Fibroblast of upper back skin (primary cell): ENCODE measurements at places on chromosomes 4 and X.
A peak's percentile ranks its signal among the peaks of the same experiment; 100 is the strongest.

- DNase-seq = peak; percentile 93
Measured at GRCh38 chr4:143302536-143302935, 34.1 kb upstream of the GAB1 start.

DNA sequence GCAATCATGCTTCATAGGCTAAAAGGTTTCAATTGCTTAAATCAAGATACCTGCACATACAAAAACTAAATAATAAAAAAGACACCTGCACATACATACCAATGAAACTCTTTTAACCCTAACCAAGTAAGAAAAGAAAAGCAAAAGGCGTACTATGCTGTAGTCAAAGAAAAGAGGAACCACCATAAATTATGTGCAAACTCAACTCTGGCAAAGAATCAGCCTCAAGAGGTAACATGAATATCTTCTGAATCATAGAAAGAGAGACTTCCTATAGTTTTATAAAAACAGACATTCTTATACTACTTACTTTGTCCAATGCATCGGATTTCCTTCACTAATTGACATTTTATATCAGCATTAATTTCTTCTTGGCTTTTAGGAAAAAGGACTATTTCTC lies 29.3 kb downstream of the MMGT1 start:
- no peak for DNase-seq

DNA sequence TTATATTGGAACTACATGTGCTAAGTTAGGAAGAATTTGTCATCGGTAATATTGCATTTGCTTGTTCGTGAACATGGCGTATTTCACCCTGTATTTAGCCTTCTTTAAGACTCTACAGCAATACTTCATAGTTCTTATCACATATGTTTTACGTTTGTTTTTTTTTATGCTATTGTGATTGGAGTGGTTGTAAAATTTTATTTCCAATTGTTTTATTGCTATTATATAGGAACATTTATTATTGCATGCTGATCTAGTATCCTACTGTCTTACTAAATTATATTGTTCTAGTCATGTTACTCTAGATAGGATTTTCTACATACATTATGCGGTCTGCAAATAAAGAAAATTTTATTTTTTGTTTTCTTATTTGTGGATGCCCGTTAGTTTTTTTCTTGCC lies 107.4 kb downstream of the KDM6A start:
- no peak for DNase-seq

GRCh38 chrX:19709812-19710518 lies 177.4 kb downstream of the SH3KBP1 start:
- DNase-seq = peak; percentile 93

DNA sequence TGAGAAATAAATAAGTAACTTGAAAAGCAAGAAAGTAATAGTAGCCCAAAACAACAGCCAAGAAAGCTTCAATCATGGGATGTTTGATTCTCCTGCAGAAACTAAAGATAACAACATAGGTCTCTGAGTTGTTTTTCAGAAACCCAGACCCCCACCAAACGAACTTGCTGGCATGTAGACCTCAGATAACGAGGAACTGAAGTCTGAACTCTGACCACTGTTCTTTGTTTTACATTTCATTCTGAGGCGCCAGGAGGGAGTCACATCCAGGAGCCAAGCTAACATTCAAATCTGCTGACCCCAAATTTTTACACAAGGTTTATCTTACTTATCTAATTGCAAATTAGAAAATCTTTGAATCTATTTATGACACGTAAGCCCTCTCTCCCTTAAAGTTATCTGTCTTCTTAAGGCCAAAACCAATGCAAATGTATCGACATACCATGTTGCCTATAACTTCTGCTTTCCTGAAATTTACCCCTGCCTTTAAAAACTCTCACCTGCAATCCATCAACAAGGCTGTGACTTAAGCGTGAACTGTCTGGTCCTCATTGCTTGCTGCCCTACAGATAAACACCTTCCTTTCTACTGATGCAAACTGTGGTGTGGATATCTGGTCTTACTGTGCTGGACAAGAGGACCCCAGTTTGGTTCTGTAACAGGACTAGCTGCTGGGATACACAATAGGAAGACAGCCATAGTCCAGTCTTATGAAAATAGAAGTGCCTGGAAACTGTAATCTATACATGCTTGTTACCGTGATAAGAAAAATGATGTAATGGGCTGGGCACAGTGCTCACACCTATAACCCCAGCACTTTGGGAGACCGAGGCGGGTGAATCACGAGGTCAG lies 37.5 kb upstream of the NEIL3 start:
- no peak for DNase-seq

DNA sequence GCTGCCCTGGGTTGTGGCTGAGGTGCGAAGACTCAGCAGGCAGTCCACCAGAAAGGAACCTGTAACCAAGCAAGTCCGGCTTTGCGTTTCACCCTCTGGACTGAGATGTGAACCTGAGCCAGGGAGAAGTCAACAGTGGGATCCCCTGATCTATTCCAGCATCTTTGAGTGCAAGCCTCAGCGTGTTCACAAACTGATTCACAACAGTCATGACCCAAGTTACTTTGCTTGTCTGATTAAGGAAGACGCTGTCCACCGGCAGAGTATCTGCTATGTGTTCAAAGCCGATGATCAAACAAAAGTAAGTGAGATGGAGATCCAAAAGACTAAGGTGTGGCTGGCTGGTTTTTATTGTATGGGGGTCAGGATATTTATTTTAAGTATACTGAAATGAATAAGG lies 11.3 kb downstream of the TBC1D1 start:
- DNase-seq = no peak

- peak; percentile 30 for DNase-seq
Measured at GRCh38 chr4:87949961-87950360, 25.6 kb upstream of the SPP1 start.

- DNase-seq = no peak
Measured at GRCh38 chr4:67014592-67014991, 530.7 kb downstream of the CENPC start.

- no peak for DNase-seq
Measured at GRCh38 chrX:53481093-53481492, 46.9 kb upstream of the HSD17B10 start.

GRCh38 chr4:5217421-5217820 lies 166.1 kb downstream of the STK32B start:
- no peak for DNase-seq

- no peak for DNase-seq
Measured at GRCh38 chr4:8830611-8831200, 40.9 kb downstream of the HMX1 start.
